Stimulated activated CD4-positive, alpha-beta T cell treated with anti-CD3 and anti-CD28 coated beads, Interleukin-15, amount 100 ng/mL, for 48 hours (primary cell): ENCODE measurements at places on chromosomes 13 and 19.

GRCh38 chr13:93307136-93307535 is 80.5 kb downstream of the GPC6 start:
- no peak for DNase-seq

DNA sequence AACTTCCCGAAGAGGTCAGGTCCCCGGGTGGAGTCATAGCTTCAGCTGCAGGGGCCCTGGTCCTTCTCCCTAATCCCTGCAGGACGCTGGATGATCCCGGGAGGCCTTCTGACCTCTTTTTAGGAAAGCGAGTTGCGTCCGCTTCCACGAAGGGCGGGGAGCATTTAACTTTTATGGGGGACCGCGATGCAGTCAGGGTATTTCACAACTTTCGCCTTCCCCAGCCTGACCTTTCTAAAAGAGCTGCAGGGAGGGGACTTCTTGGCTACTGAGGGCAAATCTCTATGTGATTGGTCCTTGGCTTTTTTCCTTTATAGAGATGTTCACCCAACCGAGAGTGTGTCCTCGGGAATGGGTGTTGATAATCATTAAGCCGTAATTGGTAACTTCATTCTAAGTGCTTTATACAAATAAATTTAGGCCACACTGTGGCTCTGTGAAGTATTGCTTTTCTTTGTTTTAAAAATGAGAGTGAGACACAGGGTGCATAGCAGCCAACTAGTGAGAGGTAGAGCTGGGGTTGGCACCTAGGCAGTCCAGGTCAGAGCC is 778 bp downstream of the ZNF230 start:
- DNase-seq = no peak

- DNase-seq = no peak
Measured at GRCh38 chr13:33745370-33746324, 72.3 kb upstream of the RFC3 start.

- peak; percentile 52 for DNase-seq
Measured at GRCh38 chr13:101258071-101258470, 158.2 kb downstream of the NALCN start.

DNA sequence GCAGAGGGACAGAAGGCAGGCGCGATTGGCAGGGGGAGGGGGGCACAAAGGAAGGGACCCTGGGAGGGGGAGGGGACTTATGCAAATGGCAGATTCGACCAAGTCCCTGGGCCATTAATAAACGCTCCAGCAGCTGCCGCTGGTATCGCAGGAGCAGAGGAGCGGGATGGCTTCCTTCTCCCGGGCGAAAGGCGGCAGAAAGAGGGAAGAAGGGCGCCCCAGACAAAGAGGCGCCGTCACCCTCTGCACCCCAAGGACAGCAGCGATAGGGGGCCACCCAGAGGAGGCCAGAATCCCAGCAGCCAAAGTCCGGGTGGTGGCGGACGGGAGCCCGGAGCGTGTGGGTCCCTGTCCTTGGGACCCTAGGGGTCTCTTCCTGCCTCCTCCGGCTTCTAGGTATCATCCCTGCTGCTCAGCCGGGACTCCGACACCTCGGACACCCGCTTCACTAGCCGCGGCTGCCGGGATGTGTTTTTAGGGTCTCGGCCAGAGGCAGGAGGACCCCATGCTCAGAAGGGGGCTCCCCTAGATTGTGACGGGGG is 1.9 kb downstream of the PTPRS start:
- DNase-seq = no peak

DNA sequence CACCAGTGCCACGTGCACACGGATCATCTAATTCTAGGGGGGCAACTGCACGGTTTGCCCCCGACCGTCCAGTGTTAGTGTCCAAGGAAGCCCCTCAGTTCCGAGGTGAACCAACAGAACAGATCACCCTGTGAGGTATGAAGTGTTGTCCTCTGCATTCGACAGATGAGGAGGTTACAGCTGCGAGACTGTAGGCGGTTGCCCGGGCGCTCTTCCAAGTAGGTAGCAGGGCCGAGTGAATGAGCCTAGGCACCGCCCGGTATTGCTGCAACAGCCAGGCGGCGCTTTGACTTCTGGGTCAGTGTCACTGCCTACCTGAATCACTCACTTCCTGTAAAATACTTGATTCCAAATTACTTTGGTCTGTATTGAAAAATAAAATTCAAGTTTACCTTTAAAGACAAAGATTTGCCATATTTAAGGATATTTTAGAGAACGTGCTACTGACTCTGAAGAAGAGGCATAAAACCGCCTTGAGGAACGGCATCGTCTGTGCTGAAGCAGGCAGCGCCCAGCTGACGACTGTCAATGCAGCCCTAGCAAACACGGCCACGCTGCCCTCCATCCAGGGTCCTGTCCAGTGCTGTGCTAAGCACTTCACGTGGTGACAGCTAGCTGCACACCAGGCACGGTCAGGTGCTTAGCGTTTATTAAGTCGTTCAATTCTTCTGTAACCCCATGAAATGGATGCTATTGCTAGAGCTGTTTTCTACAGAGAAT is 19.3 kb upstream of the RASA3 start:
- DNase-seq = no peak

GRCh38 chr13:44758630-44759383 is 182.7 kb upstream of the TSC22D1 start:
- peak; percentile 23 for DNase-seq

- DNase-seq = no peak
Measured at GRCh38 chr13:97394542-97394941, 39.4 kb upstream of the RAP2A start.

DNA sequence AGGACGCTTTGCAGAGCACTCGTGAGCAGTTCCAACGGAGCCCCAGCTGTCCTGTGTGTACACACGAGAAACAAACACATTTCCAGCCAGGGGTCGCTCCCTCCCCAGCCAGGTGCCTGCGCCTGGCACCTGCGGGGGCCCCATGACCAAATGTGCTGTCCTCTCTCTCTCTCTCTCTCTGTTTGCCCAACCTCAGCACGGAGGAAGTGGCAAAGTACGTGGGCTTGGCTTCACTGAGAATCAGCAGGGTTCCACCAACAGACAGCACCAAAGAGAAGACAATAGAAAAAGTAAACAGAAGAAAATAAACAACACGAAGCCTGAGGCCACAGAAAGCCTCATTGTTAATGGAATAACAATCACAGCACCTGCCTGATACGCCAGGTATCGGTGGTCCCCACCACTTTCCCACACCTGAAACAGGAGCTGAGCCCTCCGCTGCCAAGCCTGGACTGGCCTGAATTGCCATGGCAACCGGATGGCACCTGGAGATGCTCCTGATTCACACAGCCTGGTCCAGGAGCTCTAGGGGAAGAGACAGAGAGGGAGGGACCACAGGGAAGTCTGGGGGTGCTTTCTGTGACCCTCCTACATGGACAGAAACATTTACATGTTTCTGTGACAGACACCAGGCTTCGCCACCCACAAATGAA is 103.9 kb upstream of the CACNA1A start:
- DNase-seq = no peak

DNA sequence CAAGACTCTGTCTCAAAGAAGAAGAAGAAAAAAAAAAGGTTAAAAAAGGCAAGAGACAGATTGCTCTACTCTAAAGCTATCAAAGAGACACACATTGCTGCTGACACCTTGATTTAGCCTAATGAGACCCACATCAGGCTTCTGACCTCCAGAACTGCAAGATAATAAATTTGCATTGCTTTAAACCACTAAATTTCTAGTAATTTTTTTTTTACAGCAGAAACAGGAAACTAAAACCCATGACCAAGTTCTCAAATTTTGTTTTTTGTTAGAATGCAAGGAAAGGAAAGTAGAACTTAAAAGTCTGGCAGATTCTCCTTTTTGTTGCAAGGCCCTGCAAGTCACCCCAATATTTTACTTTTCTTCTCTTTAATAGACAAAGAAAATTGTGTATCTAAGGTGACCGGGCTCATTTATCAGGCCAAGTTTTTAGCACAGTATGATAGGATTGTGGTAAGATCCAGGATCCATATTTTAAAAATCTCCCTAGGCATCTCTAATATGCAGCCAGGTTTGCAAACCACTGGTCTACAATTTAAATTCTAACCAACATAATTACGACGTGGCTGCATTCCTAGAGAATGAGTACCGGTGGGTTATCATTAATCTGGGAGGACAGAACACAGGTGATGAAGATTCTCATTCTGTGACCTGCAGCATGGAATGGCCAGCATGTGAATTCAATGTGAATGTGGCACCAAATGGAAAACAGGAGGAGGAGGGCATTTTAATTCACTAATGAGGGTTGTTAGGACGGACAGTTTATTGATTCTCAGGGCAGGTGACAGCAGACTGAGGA is 56.7 kb upstream of the MED4 start:
- no peak for DNase-seq

DNA sequence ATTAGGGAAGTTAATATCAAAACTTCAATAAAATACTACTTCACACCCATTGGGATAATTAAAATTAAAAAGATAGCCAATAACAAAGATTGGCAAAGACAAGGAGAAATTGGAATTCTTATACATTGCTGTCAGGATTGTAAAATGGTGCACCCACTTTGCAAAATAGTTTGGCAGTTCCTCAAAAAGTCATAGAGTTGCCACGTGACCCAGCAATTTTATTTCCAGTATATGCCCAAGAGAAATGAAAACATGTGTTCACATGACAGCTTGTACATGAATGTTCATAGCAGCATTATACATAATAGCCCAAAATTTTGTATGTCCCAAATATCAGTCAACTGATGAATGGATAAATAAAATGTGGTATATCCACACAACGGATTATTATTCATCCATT is 3.3 kb downstream of the MBD3L1 start:
- DNase-seq = no peak

DNA sequence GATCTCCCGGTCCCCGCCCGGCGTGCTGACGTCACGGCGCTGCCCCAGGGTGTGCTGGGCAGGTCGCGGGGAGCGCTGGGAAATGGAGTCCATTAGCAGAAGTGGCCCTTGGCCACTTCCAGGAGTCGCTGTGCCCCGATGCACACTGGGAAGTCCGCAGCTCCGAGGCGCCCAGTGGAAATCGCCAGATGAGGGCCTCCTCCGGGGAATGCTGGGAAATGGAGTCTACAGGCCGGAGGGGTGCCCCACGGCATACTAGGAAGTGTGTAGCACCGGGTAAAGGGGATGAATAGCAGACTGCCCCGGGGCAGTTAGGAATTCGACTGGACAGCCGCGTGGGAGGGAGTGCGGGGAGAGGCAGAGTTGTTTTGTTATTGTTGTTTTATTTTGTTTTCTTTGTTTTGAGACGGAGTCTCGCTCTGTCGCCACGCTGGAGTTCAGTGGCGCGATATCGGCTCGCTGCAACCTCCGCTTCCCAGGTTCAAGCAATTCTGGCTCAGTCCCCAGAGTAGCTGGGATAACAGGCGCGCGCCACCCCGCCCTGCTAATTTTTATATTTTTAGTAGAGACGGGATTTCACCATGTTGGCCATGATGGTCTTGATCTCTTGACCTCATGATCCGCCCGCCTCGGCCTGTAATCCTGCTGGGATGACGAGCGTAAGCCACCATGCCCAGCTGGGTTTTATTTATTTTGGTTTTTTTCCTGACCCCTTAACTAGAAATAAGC is 390 bp upstream of the PPP1R12C start:
- peak; percentile 96 for DNase-seq
